ENCODE measurements at places on chromosomes 12 and 14. TPM values are rescaled to one million over a fixed set of nuclear protein-coding genes. Genes with fewer than 3 reads are reported as not detected.

The MFAP5 gene
- 17.7 TPM for polyA plus RNA-seq

- DNase-seq: peak; percentile 17
These were observed 976 bp downstream of the PEX5 start for GRCh38 chr12:7190268-7191055.

- DNase-seq: peak; percentile 82
These were observed 11.5 kb upstream of the NT5DC3 start for GRCh38 chr12:103852498-103852997.

- no peak for DNase-seq
These were observed 6.1 kb downstream of the TM7SF3 start for GRCh38 chr12:27008081-27008480.

GRCh38 chr12:65188179-65188701, 18.9 kb downstream of the LEMD3 start:
- DNase-seq: no peak

The DIO3 gene
- not detected for polyA plus RNA-seq

The KERA gene
- not detected for polyA plus RNA-seq

GRCh38 chr14:53924753-53925152, 31.9 kb downstream of the BMP4 start:
- peak; percentile 93 for DNase-seq

The GLIPR1L2 gene
- 0.42 TPM for polyA plus RNA-seq

The CFAP73 gene
- polyA plus RNA-seq: not detected

The ARHGAP5 gene
- polyA plus RNA-seq: 19.8 TPM

- DNase-seq: no peak
These were observed 58.0 kb upstream of the LRFN5 start for GRCh38 chr14:41548666-41549065.

DNA sequence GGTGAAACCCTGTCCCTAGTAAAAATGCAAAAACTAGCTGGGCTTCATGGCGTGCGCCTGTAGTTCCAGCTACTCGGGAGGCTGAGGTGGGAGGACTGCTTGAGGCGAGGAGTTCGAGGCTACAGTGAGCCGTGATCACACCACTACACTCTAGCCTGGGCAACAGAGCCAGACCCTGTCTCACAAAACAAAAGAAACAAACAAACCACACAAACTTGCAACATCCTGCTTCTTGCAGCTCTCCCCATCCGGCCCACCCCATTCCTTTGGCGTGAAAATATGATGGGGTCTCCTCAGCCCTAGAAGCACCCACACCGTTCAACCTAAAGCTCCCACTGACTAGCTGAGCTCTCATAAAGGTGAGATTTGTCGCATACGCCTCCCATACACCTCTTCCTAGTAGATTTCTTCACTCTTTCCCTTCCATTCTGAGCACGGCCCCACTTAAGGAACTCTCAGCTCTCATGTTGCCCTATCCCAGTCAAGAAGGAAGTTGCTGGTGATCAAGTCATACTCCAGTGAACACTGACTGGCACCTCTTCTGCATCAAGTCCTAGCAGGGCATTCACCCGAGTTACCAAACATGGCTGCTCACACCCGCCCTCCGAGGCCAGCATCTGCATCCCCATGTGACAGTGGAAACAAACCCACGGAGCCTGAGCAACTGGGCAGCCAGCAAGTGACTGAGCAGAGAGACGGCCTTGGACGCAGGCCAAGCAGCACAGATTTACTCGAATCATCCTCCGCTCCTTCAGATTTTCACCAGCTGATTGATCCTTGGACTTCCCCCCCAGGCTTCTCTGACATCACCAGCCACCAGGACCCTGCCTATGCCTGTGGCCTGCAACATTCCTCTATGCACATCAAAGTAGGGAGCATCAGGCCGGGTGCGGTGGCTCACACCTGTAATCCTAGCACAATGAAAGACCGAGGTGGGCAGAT, 18.9 kb upstream of the CD27 start:
- DNase-seq: no peak

- DNase-seq: no peak
These were observed 6.2 kb upstream of the SLC41A2 start for GRCh38 chr12:104964167-104964855.

- no peak for DNase-seq
These were observed 72.7 kb downstream of the TMEM132C start for GRCh38 chr12:128339631-128340030.

DNA sequence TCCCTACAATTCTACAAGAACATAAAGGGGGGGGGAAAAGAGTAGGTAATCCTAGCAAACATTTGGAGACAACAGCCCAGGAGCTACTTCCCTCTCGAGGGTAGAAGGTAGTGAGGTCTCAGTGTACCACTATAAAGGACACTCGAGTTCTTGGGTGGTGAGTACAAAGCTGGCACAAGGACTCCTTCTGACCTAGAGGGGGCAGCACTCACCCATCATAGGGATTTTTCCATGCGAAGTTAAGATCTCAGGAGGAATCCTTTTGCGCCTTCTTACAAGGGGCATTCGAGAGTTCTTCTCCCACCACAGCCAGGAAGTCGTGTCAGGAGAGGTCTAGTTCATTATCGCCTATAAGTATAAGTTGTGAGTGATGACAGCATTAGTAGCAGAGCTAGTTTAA, 200.2 kb upstream of the RBM19 start:
- DNase-seq: no peak

The GPD1 gene
- polyA plus RNA-seq: 0.40 TPM

The TOMM20L gene
- not detected for polyA plus RNA-seq

- no peak for DNase-seq
These were observed 47.8 kb downstream of the CLIP1 start for GRCh38 chr12:122374707-122375106.

The SLC25A47 gene
- not detected for polyA plus RNA-seq

- DNase-seq: no peak
These were observed 18.7 kb upstream of the FBRSL1 start for GRCh38 chr12:132471011-132471857.

GRCh38 chr12:12432364-12432763, 75.5 kb downstream of the BORCS5 start:
- peak; percentile 68 for DNase-seq

The IL23A gene
- 1.1 TPM for polyA plus RNA-seq

DNA sequence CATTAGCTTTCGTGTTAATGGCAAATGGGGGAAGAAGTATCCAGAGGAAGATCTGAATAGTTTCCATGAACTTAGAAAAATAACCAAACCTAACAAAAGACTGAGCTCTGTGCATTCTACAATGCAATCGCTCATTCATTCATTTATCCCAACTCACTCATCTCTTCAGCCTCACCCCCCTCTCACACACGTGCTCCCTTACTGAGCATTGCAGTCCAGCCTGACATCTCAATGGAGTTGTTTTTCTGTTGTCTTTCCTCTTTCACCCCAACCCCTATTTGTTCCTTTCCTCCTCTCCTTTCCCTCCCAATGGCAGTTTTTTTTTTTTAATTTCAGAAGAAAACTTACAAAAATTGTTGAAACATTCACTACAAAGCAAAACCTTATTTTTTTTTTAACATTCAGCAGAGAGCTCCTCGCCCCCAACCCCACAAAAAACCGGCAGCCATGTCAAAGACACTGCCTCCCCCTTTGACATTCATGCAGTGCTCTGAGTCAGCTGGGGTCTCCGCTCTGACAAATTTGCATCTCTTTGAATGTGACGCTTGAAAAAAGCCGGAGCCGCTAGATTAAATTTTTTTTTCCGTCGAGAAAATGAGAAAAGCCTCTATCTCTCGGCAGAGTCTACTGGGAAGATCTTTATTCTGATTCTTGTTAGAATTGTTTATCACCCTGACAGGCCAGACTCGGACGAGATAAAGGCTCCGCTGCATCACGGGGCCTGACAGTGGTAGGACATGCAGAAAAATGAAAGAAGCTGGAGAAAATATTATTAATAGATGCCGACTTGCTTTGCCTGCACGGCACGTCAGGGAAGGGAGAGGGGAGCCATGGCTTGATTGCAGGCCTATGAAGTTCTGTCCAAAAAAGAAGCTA, 775.6 kb downstream of the VRK1 start:
- no peak for DNase-seq

DNA sequence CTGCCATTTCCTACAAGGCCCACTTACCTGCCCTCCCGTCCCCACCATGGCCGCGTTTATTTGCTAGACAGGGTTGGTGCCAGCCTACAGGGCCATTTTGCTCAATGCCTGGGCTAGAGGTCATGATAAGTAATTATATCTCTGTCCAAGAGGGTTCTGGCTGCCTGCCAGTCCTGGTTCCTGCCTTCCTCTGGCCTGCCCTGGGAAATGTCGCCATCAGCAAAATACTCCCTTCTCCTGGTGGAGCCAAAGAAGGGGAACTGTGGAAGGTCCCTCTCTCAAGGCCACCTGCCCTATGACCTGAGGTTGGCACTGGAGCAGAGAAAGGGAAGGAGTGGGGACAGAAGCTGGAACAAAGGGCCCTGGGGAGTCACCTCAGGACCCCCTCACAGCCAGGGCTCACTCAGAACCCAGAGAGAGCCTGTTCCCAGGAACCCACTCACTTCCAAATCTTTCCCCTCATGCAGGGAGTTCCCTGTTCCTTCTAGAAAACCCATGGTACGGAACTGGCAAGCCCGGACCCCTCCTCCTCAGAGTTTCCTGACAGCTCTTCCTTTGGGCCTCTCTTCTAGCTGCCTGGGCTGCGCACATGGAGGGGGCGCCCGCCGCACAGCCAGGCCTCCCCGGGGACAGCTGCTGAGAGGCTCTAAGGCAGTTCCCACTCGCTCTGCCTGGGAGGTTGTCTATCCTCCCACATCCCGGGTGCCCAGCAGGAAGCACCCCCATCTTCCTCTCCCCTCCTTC, 280.5 kb downstream of the DPF3 start:
- no peak for DNase-seq

GRCh38 chr12:89547101-89547500, 21.3 kb upstream of the POC1B start:
- DNase-seq: no peak

GRCh38 chr14:45060551-45060950, 23.4 kb upstream of the PRPF39 start:
- no peak for DNase-seq

DNA sequence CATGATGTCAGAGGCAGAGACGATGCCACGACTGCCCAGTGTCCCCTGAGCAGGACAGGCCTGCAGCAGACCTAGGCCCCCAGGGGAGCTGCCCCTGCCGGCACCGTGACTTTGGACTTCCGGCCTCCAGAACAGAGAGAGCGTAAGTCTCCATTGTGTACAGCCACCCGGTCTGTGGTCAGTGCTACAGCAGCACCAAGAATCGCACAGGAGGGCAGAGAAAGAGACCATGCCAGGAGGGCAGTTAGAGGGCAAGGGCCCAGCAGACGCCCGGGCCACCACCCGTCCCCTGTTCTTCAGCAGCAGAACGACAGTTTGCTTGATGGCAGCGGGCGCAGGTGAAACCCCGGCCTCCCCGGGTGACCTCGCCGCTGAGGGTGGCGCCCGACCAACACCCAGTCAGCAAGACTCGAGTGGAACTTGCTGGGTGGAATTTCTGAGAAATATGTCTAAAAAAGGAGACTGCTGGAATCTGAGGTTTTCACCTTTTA, 19.7 kb downstream of the GALNT9 start:
- DNase-seq: no peak

- no peak for DNase-seq
These were observed 980.5 kb downstream of the FLRT2 start for GRCh38 chr14:86510491-86510890.

The KLRG1 gene
- polyA plus RNA-seq: 0.40 TPM

DNA sequence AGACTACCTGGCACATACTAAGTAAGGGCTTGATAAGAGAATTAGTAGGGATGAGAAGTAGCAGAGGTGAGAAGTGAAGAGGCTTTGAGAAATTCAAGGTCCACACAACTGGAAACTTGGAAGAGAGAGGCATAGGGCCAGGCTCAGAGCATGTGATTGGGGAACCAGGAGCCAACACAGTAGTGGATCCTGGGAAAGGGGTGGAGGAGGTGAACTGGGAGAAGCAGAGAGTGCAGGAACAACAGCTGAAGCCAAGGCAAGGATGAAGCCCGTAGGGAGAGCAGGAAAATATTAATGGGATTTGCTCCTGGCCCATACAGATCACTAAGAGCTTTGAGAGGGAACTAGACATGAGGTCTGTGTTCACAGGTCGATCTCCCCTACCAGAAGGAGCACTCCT, 1.4 kb upstream of the ITGB7 start:
- no peak for DNase-seq

DNA sequence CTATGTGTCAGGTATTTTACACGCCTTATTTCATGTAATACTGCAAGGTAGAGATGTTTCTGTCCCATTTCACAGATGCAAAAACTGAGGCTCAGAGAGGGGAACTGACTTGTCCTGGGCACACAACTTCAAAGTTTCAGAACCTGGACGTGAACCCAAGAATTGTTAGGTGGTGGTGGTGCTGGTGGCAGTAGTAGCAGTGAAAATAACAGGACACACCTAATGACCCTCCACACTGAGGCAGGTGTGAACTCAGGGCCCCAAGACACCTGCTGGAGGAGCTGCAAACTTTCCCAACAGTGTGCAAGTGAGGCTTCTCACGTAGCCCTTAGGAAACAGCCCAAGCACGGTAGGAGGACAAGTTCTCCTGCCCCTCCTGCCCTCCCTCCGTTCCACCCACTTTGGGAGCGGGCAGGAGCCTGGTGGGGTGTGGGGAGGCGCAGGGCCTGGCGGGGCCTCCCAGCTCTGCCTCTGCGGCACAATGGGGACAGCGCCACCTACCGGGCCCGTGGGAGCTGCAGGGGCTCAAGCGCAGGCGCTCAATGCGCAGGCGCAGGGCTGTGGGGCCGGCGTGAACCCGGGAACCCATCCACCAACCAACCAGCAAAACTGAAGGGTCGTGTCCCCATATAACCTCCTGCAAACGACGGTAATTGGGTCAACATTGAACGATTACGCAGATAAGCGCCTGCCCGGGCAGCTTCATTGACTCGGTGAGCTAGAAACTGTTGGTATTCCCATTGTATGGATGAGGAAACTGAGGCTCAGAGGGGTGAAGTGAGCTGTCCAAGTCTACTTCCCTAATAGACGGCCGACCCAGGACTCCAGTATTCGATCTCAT, 12.0 kb upstream of the TRPV4 start:
- peak; percentile 83 for DNase-seq

The DBX2 gene
- not detected for polyA plus RNA-seq

The CMTM5 gene
- not detected for polyA plus RNA-seq

The GALNT6 gene
- 4.1 TPM for polyA plus RNA-seq

The MYL6B gene
- 50.1 TPM for polyA plus RNA-seq

The STON2 gene
- polyA plus RNA-seq: 54.2 TPM

- no peak for DNase-seq
These were observed 75.1 kb upstream of the ST8SIA1 start for GRCh38 chr12:22409377-22410164.

DNA sequence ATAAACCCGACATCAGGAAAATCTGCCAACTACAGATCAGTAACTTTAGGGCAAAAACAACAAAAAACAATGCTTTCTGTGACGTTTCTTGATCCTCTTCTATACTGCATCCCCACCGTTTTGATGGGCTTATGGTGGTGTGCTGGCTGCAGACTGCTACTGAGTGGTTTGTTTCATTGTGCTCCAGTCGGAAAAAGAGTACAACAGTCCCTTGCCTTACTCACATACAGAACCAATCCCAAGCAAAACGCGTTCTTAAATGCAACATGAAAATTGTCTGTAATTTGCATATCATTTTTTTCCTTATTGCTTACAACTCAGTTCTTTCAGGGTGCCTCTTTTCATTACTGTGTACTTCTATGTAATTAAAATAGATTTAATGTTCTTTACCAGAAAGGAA, 2.3 kb downstream of the ETV6 start:
- DNase-seq: peak; percentile 48

Data from mammary epithelial cell (primary cell).